ENCODE measurements at places on chromosomes 4 and X.

GRCh38 chr4:8050555-8051206 lies 107.9 kb downstream of the ABLIM2 start:
- DNase-seq: no peak

DNA sequence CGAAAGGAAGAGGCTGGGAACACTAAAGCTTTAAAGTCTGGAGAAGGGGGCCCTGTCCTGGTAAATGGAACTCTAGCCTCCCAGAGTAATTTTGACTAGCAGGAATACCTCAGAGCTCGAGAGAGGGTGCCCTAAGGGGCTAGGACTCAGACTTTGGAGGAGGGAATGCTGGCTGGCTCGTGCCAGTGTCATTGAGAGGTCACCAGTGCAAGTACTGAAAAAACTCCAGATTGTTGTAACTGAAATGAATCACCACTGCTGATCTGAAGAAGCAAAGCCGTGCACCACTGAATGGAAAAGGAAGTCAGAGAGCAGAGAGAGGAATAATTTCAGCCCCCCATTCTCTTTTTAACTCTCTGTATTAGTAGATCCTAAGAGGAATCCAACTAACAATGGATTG lies 690.2 kb downstream of the FAT4 start:
- DNase-seq: no peak

DNA sequence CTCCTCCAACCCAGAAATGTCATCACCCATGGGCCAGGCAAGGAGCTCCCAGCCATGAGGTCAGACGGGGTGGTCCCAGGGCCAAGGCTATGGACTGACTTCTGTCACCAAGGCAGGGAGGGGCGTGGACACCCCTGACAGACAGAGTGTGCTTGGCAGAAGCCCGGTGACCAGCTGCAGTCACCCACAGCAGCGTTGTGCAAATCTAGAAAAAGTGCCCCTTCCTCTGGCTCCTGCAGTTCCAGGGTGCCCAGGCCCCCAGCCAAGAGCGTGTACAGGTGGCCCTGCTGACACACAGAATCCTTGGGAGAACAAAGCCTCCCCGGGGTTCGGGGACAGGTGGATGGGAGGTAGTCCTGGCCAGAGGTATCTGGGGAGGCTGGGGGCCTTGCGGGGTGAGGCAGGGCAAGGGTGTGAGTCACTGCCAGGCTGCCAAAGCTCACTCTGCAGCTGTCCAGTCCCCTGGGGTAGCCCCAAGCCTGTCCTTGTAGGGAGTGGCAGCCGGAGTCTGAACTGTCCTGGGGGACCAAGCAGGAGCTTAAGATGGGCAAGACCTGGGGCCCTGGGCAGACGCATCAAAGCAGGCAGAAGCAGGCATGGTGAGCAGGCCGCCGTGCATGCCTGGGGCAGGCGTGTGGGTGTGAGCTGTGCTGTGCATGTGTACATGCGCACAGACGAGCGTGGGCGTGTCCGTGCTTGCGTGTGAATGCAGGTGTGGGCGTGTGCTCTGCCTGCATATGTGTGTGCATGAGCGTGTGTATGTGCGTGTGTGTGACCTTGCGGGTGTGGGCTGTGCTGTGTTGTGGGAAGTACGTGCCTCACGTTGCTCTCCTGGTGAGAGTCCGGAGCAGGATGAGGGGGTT lies 3.3 kb downstream of the MYL5 start:
- DNase-seq: peak; percentile 31

DNA sequence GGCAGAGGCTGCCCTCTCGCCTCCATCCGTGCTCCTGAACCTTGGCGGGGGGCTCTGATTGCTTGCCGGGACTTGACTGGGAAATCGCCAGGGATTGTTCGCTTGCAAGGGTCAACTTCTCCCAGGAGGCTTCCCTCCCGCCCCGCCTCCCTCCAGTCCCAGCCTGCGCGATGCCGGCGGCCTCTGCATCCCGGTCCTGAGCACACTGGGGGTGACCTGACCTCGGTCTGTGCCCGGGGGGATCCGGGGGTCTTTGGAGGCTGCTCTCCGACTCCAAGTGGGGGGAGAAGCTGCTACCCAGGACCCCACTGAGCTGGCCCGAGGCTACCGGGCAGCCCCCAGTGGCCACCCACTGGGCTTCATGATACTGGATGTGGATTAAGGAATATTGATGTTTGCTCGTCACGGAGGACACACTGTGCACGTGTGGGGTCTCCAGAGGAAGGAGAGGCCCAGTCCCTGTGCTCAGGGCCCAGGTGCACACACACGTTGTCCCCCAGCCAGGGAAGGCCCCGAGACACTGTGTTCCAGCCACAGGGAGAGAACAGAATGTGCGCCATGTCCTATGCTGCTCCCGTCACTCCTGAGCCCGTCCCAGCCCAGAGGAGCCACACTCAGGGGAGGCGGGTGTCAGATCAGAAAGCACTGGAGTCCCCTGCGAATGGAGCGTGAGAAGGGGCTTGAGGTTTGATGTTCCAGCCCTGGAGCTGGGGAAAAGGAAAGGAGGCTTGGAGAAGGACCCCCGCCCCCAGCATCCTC lies 55.9 kb upstream of the NKX1-1 start:
- no peak for DNase-seq

DNA sequence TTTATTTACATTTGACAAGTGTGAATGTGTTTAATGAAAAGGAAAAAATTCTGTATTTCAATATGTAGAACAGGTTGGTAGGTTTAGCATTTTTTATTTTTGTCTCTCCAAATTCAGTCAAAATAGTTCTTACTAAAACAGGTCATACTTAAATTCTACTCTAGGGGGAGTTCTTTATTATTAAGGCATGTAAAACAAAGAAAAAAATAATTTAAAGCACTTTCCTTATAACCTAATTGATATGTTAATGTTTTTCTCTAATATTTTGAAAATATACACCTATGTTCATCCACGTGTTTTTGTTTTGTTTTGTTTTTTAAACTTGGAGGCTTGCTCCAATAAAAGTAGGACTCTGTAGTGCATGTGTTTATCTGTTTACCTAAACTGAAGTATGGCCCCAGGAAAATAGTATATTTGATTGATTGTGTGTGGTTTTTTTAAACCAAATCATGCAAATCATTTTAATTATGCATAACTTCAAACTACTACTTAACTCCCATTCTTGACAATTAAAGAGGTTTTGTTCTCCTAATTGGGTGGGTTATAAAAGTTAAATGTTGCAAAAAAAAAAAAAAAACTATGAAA lies 562.7 kb downstream of the RPA4 start:
- no peak for DNase-seq

- DNase-seq: no peak
Measured at GRCh38 chrX:102129473-102129872, 4.0 kb downstream of the TCEAL2 start.

GRCh38 chrX:39693298-39693697 lies 404.5 kb downstream of the BCOR start:
- no peak for DNase-seq

DNA sequence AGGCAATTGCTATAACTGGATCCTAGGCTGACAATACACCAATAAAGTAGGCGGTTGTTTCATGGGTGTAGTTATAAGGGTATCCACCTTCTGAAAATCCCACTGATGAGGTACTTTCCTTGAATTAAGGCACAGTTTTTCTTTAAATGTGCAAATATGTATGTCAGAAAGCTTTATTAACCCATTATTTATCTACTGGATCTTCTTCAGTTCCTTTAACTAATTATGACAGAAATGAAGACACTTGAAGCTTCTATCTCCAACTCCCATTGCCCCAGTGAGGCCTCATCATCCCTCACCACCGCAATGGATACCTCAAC lies 159.6 kb upstream of the KLF3 start:
- DNase-seq: no peak

DNA sequence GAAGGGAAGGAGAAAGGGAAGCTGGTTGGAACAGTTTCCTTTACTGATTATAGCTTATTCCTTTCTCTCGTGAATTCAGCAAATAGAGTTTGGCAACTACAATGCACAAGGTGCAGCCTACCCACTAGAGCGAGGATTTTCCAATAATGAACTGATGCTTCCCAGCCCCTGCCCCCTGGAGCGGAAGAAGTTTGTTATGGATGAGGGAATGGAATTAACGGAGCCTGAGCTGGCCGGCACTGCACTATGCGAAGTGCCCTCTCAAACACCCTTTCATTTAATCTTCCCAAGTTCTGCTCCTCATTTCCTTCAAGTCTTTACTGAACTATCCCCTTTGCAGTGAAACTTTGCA lies 42.5 kb upstream of the CBR4 start:
- no peak for DNase-seq

DNA sequence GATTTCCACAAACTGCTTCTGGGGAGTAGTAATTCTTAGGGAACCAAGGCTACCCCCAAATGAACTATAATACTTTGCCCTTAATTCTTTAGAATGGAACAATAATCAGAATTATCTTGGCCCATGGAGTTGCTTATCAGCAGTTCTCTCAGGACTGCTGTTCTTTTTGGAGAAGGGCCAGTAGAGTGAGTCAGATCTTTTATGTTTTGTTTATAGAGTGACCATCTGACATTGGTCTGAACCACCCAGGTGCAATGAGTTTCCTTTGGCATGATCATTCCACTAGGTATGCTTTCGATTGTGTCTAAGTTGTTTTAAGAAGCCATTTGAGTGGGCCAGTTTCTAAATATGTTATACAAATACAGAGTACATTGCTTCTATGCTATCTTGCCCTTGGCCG lies 31.8 kb downstream of the PRRG1 start:
- DNase-seq: no peak

DNA sequence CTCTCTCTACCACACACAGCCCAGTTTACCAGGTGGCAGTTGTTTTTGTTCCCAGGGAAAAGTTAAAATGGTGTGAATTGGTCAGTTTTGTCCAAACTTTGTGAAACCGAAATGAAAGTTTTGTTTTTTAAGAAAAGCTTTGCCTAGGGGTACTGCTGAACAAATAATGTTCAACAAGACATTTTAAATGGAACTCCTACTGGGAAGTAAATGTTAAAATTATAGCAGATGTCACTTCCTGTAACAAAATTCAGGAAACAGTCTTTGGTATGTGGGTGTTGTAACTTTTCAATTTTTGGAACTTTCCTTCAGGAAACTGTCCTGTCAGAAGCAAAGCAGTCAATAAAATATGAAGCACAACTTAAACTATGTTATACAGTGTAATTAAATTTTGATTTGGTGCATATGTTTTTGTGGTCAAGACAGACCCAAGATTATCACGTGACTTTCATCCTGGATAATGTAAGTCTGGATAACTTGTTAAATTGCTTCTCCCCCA lies 79.5 kb downstream of the AFF1 start:
- DNase-seq: no peak

- no peak for DNase-seq
Measured at GRCh38 chrX:17038277-17038676, 91.8 kb downstream of the REPS2 start.

- no peak for DNase-seq
Measured at GRCh38 chr4:35925806-35926205, 318.5 kb downstream of the ARAP2 start.

- no peak for DNase-seq
Measured at GRCh38 chr4:99403380-99404184, 31.6 kb downstream of the ADH7 start.

GRCh38 chr4:2831611-2832308 lies 11.9 kb upstream of the ADD1 start:
- no peak for DNase-seq

GRCh38 chr4:14917298-14917633 lies 85.0 kb upstream of the CPEB2 start:
- no peak for DNase-seq

DNA sequence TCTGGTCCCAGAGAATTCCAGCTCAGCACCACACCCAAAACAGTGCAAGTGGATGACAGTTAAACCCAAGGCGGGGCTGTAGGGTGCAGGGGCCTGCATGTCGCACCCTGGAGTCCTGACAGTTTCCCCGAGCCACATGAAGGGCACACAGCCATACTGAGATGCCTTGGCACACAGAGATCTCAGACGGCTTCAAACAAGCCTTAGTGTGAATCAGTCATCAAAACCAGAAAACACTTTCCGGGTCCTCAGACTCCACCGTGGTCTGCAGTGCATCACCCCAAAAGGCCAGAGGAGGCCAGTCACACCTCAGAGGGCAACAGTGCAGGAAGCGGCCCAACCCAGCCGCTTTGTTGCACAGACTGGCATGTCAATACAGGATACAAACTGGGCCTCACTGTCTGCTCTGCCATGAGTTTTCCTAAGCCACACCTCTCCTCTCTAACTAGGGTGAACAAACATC lies 64.6 kb upstream of the ENPP6 start:
- DNase-seq: no peak

GRCh38 chrX:88135735-88136134 lies 611.3 kb upstream of the CPXCR1 start:
- no peak for DNase-seq

GRCh38 chrX:107678957-107679740 lies 50.8 kb downstream of the PRPS1 start:
- peak; percentile 49 for DNase-seq

GRCh38 chrX:95505721-95506120 lies 1178.9 kb upstream of the DIAPH2 start:
- DNase-seq: no peak

- no peak for DNase-seq
Measured at GRCh38 chrX:142249721-142250120, 44.6 kb upstream of the MAGEC2 start.

DNA sequence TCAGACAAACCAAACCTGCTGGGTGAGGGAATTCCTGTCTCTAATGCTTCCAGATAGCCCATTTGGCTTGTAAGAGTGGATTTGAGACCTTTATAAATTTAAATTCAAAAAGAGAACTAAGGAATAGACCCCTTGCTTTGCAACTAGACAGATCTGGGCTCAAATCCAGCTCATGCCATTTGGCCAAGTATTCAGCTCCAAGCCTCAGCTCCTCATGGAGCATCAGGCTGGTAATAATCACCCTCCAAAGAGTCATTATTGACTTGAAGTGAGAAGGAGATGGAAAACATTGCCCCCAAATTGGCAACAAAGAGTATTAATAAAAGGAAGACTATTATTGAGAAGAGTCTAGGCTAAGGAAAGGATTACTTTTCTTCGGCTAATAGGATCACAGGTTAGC lies 134.7 kb downstream of the PDE5A start:
- no peak for DNase-seq
